WTC11 (cell line): ENCODE measurements at places on chromosomes 2 and 18. TPM values are rescaled to one million over a fixed set of nuclear protein-coding genes. Genes with fewer than 3 reads are reported as not detected.

- H3K4me3 ChIP-seq: no peak overlapping the region
- H3K27me3 ChIP-seq: no peaks in the 10 kb centered on the region
- peaks cover 4% of the 10 kb centered on the region; the same call in 1 of the 2 replicates for H3K4me1 ChIP-seq
- peak overlapping the region; percentile 9 for H3K27ac ChIP-seq
Measured at GRCh38 chr2:161901460-161901859, 172.6 kb downstream of the DPP4 start.

DNA sequence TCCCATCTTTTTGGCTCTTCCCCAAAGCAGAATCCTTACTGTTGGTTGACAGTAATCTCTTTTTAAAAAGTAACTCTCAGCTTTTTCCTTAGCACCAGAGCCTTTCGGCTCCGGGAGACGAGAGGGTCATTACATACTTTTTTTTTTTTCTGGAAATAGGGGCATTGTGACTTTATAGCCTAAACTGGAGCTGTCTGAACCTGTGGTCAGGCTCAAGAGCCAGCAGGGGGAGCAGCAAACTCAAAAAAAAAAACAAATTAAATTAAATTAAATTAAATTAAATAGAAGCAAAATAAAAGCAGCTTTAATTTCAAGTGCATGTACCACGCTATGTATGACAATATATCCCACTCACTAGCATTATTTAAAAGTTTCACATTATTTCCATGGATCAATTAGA, 156.6 kb downstream of the DTNA start:
- H3K36me3 ChIP-seq: no peaks in the 10 kb centered on the region; the same call in 1 of the 2 replicates
- no peak overlapping the region for H3K27ac ChIP-seq
- no peaks in the 10 kb centered on the region; the same call in 1 of the 2 replicates for H3K27me3 ChIP-seq
- peaks cover 2% of the 10 kb centered on the region for H3K4me1 ChIP-seq

GRCh38 chr2:1648241-1649102, 95.8 kb downstream of the PXDN start:
- peaks cover 7% of the 10 kb centered on the region for H3K4me1 ChIP-seq
- H3K36me3 ChIP-seq: peaks cover 66% of the 10 kb centered on the region
- no peak overlapping the region for H3K4me3 ChIP-seq
- peak overlapping the region; percentile 61 for H3K27ac ChIP-seq
- H3K27me3 ChIP-seq: no peaks in the 10 kb centered on the region

- H3K4me1 ChIP-seq: peaks cover 10% of the 10 kb centered on the region
- DNase-seq: no peak
- no peak overlapping the region for H3K27ac ChIP-seq
- no peaks in the 10 kb centered on the region for H3K36me3 ChIP-seq
- H3K4me3 ChIP-seq: no peak overlapping the region
- no peaks in the 10 kb centered on the region for H3K27me3 ChIP-seq
Measured at GRCh38 chr2:181138816-181139215, 158.4 kb downstream of the UBE2E3 start.

GRCh38 chr18:62572456-62572855, 49.6 kb downstream of the ZCCHC2 start:
- no peaks in the 10 kb centered on the region for H3K27me3 ChIP-seq
- H3K27ac ChIP-seq: no peak overlapping the region
- peaks cover 50% of the 10 kb centered on the region for H3K36me3 ChIP-seq
- peaks cover 16% of the 10 kb centered on the region for H3K4me1 ChIP-seq

DNA sequence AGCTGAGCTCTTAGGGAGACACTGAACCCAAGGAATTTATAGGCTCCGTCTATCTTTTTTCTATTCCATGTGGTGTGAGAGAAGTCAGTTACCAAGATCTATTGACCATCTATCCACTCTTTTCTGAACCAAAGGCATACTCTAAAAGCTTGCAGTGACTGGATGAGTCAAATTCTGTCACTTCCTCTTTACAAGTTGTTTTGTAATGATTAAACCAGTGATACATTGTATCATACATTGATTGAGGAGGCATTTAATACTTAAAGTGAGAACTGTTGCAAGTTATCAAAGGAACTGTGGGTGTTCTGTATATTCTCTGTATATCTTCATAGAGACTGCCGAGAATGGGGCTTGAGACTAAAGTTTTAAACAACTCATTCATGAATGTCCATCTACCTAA, 188.8 kb downstream of the CAMKMT start:
- H3K4me1 ChIP-seq: peaks cover 39% of the 10 kb centered on the region
- no peaks in the 10 kb centered on the region for H3K27me3 ChIP-seq
- no peaks in the 10 kb centered on the region for H3K36me3 ChIP-seq
- 0 out of 2 replicates have a peak overlapping the region, but pooled peaks have one; percentile 6 for H3K27ac ChIP-seq
- H3K4me3 ChIP-seq: no peak overlapping the region

DNA sequence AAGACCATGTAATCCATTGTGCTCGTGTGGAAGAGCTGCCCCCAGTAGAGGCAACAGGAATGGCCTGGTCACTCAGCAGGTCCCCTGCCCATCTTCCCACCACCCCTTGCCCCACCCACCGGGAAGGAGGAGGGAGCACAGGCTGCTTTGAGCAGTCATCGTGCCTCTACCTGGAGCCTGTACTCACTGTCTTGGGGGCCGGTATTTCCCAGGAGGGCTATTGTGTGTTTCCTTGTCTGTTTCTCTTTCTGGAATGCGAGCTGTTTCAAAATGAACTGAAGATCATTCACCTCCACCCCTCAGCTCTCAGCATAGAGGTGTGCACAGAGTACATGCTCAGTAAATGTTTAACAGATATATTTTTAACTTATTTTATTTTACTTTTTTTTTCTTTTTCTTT, 7.7 kb upstream of the AMMECR1L start:
- peaks cover 4% of the 10 kb centered on the region; the same call in 1 of the 2 replicates for H3K36me3 ChIP-seq
- peaks cover 18% of the 10 kb centered on the region for H3K4me1 ChIP-seq
- no peak overlapping the region for H3K4me3 ChIP-seq
- DNase-seq: peak; percentile 52
- H3K27ac ChIP-seq: no peak overlapping the region
- no peaks in the 10 kb centered on the region for H3K27me3 ChIP-seq

GRCh38 chr2:109554758-109555157, 59.0 kb downstream of the SEPTIN10 start:
- peaks cover 9% of the 10 kb centered on the region for H3K4me1 ChIP-seq
- H3K27ac ChIP-seq: no peak overlapping the region; the same call in 1 of the 2 replicates
- H3K27me3 ChIP-seq: no peaks in the 10 kb centered on the region
- no peak for DNase-seq

DNA sequence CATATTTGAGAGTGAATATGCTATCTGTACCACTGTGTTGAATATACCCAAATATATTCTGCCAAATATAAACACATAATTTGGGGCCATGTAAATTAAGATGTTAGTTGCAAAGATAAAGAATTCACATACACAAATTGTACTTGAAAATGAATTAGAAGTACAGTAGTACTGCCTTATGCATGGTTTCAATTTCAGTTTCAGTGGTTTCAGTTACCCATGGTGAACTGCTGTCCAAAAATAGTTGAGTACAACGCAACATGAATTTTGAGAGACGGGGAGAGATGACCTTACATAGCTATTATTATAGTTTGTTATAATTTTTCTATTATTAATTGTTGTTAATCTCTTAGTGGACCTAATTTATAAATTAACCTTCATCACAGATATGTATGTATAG, 1313.0 kb upstream of the FAM98A start:
- H3K4me3 ChIP-seq: no peak overlapping the region
- no peak overlapping the region for H3K27ac ChIP-seq
- peaks cover 8% of the 10 kb centered on the region for H3K36me3 ChIP-seq

GRCh38 chr2:145412155-145412554, 892.2 kb upstream of the ZEB2 start:
- no peak for DNase-seq
- no peaks in the 10 kb centered on the region for H3K4me1 ChIP-seq
- H3K4me3 ChIP-seq: no peak overlapping the region
- no peak overlapping the region for H3K27ac ChIP-seq
- no peaks in the 10 kb centered on the region for H3K27me3 ChIP-seq

Gene SERPINB11
- total RNA-seq: not detected in 3 replicates

Gene OR6B2
- total RNA-seq: not detected in 3 replicates

Gene DLX1
- not detected in 3 replicates for total RNA-seq

Gene AGXT
- total RNA-seq: 0.16 to 0.37 TPM (median 0.24 TPM) in 3 replicates

Gene KIF3C
- 48.1 to 60.1 TPM (median 55.8 TPM) in 3 replicates for total RNA-seq
